ENCODE measurements at places on chromosomes 6 and 20.

- DNase-seq, result no peak
Observed at GRCh38 chr6:23559587-23560343, 566.2 kb upstream of the NRSN1 start.

DNA sequence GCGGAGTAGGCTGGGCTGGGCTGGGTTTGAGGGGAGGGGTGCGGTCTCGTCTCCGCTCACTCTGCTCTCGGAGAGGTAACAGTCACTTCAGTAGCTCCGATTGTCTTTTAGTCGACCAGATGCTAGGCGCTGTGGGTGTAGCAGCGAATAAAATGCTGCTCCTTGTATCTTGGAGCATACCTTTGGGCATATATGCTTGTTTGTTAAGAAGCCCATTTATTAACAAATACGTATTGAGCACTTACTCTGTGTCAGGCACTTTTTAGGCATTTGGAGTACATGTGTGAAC, 545 bp downstream of the ACTR5 start:
- DNase-seq, result no peak

GRCh38 chr20:63529180-63529860, 7.9 kb downstream of the PTK6 start:
- DNase-seq, result no peak

DNA sequence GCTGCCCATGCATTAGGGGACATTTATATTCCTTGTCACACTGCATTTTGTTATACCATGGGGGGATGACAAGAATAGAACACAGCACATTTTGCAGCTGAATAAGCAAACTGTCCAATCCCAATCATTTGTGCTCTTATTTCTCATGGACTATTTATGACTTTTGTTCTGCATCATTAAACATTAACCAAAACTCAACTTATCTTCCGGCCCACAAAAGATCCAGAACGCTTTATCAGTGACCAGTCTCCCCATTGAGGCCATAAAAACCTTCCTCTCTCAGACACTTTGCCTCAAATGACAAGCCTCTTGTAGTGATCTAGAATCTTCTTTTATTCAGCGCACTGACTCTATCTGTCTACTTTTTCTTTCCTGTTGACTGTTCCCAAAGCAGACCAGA, 28.4 kb upstream of the FOXQ1 start:
- no peak for DNase-seq

GRCh38 chr20:15119852-15120487, 782.6 kb upstream of the FLRT3 start:
- no peak for DNase-seq

- DNase-seq, result no peak
Observed at GRCh38 chr6:78593898-78594667, 273.3 kb upstream of the IRAK1BP1 start.

- DNase-seq, result no peak
Observed at GRCh38 chr6:8865451-8865850, 430.1 kb upstream of the SLC35B3 start.

- DNase-seq, result no peak
Observed at GRCh38 chr20:62161347-62161746, 17.8 kb downstream of the SS18L1 start.

DNA sequence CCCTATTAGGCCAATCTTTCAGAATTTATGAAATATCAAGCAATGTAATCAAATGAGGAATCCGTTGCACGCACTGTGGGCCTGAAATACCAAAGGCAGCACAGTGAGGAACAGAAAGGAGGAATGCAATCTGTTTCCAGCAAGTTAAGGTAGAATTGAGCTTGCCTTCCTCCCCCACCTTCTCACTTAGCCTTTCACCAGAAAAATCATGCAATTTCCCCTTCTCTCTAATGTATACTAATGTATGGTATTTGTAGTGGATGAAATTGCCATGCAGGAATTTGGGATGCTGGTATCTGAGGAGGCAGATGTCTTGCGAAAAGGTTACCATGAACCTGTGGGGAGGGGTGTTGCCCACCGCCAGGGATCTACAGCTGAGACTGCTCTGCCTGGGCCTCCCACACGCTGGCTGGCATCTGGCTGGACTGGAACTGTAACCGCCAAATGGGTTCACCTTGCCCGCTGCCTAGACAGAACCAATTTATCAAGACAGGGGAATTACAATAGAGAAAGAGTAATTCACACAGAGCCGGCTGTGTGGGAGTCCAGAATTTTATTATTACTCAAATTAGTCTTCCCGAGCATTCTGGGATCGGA, 222.4 kb upstream of the MYLIP start:
- no peak for DNase-seq

DNA sequence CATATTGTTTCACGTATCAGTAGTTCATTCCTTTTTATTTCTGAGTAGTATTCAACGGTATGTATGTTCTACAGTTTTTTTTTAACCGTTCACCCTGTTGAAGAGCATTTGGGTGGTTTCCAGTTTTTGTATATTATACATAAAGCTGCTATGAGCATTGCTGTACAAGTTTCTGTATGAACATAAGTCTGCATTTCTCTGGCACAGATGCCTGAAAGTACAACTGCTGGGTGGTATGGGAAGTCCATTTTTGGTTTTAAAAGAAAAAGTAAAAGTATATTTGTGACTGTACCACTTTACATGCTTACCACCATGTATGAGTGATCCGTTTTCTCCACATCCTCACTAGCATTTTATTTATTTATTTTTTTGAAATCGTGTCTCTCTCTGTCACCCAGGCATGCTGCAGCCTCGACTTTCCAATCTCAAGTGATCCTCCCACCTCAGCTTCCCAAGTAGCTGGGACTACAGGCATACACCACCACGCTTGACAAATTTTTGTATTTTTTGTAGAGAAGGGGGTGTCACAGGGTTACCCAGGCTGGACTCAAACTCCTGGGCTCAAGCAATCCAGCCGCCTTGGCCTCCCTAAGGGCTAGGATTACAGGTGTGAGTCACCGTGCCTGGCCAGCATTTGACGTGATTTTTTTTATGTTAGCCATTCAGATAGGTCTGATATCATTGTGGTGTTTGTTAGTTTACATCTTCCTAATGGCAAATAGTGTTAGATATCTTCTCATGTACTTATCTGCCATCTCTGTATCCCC, 11.0 kb upstream of the SIM1 start:
- DNase-seq, result no peak

DNA sequence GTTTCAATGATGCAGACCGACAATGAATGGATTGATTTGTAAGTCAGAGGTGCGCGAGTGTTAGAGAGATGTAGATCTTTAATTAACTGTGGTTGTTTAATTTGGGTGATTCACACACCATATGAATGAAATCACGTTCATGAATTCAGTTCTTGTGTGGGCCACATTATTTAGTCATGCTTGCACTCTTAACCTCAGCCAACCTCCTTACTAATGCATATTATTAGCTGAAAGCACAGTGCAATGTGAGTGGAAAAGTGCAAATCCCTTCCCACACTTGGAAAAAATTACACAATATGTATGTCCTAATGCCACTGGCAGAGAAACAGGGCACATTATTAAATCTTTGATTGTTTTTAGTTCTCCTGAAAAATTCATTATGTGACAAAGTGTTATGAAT, 512.5 kb downstream of the BCKDHB start:
- DNase-seq, result no peak

DNA sequence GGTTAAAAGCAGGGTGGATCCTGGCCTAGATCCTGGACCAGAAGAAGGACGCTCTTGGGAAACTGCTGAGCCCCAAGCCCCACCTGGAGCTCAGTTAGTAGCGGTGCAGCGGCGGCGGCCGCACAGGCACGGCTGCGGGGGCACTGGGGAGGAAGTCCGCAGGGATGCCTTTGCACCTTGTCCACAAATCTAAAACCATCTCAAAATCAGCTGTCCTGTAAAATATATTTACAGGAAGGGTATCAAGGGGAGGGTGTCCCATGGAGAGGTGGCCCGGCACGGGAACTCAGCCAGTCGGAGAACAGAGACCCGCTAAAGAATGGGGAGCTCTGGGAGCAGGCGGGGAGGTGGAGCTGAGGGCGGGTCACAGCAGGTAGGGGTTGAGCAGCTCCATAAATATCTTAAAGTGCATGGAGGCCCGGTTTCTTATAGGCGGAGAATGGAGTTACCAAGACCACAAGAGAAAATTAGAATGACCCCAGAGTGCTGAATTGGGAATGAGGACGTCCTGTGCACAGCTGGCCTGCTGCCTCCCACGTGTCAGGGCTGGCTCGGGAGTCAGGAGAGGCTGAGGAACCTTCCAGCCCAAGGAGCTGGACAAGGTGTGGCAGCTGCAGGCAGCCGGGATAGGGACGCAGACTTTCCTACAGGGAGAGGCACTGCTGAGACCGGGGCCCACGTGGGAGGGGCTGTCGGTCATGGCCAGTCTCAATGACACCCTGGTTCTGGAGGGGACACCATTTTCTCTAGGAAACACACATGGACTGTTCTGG, 8.0 kb downstream of the MTG2 start:
- DNase-seq, result no peak

GRCh38 chr6:56860475-56860874, 94.4 kb upstream of the BEND6 start:
- DNase-seq, result no peak

DNA sequence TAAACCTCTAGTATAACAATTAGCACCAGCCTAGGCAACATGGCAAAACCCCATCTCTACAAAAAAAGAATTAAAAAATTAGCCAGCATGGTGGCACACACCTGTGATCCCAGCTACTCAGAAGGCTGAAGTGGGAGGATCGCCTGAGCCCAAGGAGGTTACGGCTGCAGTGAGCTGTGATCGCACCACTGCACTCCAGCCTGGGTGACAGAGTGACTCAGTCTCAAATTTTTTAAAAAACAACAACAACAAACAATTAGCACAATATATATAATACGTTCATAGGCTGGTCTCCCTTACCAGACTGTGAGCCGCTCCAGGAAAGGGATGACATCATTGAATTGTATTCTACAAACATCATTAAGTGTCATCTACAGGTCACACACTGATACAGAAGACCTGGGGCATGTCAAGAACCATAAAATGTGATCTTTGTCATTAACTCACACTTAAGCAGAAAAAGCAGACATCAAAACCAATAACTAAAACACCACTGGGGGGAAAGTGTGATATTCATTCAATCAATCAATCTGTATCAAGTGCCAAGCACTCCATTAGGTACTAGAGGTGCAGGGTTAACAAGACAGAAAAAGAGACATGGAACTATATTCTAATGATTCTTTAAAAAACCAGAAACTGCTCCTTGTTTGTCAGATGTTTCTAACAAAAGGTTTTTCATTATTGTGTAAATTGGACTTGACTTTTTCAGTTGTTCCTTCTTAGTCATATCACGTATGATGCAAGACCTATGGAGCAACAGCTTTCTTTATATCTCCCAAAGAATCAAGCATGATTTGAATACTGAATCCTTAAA, 17.8 kb downstream of the MAP3K5 start:
- no peak for DNase-seq

DNA sequence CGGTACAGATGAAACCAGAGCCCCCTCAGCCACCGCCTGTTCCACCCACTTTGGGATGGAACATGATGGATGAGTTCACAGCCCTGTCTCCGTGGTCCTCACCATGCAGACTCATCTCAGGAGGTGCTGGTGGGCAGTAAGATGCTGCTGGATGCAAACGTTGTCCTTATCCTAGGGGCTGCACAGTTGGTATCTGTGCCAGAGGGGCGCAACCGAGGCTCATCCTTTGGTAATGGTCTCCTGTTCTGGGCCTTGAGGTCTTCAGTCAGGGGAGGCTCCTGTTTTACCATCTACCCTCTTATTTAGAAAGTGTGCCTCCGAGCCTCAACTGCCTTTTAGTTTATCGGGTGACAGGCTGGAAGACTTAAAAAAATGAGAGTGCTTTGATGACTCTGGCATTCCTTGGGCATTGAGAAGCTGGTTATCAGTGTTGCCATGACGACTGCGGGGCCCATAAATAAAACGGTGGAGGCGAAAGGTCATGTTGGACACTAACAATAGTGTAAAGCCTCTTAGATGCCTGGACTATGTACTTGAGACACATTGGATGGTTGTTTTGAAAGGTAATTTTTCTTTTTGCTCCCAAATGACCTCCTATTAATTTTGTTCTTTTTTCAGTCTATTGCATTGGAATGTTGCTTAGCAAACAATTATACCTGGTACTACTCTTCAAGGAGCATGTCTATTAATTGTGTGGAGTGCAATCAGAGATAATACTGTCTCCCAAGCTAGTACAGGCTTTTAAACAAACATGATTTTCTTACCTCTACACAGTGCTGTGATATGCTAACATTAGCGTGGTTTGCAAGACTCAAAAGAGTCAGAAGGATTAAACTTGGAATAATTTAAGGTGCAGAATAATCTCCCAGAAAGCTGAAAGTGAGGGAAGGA, 74.2 kb upstream of the DSP start:
- no peak for DNase-seq

DNA sequence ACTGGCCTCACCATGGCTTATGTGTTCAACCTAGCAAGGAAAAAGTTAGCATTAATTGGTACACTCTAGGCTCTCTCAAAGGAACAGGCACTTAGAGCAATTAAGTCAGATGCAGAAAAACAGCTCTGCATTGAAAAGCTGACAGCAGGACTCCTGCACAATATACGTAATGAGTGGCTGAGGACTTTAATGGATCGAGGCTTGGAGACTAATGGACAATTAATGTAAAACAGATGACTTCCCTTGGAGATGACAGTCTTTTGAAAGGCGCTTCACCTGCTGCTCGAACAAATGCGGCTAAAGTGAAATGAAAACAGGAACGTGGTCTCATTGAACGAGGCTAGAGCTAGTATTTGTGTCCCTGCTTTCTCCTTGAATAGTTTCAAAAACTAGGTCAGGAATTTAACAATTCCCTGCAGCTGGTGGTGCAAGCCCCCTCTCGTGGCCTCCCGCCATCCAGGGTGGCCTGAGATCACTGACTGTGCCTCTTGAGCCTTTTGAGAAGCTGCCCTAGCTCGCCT, 137.1 kb downstream of the ELOVL4 start:
- no peak for DNase-seq

GRCh38 chr6:57072108-57072507, 17.9 kb upstream of the ZNF451 start:
- DNase-seq, result no peak

DNA sequence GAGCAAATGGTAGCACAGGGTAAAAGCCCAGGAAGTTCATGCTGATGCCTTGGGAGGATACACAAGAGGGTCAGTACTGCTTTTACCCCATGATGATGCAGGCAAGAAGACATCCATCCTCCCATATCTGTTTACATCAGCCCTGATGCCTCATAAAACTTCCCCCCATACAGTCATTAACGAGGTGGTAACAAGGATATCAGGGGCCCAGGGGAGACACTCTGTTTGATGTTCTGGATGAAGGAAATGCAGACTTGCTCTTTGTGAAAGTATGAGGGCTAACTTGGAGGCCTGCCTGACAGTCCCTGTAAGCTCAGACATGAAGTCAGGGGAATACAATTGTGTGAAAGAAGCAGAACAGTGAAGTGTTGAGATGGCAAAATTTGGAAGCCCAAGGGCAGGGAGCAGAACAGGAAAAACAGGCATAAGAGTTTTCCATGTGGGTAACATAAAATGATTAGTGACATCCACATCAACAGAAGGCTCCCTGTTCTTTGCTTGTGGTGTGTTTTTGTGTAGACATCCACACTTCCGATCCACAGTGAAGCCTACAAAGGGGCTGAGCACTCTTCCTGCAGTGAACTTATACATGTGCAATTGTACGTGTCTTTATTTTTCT, 813.4 kb downstream of the MAFB start:
- no peak for DNase-seq
